A549 treated with CpdA at 1 μM for 4 hours (cell line): ENCODE measurements at places on chromosomes 1 and 21. TPM values are rescaled to one million over a fixed set of nuclear protein-coding genes. Genes with fewer than 3 reads are reported as not detected.

The AVPR1B gene
- not detected in 5 replicates for total RNA-seq

The PUSL1 gene
- total RNA-seq: 16.2 to 28.0 TPM (median 24.4 TPM) in 5 replicates

The C1QA gene
- total RNA-seq: not detected in 5 replicates

The SGIP1 gene
- not detected in 5 replicates for total RNA-seq

The OTUD3 gene
- total RNA-seq: 2.8 to 4.3 TPM (median 3.0 TPM) in 5 replicates
